T-helper 2 cell (primary cell): ENCODE measurements at places on chromosomes 6 and 20.

GRCh38 chr6:163346497-163346961, 68.0 kb upstream of the QKI start:
- DNase-seq: no peak

GRCh38 chr20:36462440-36463211, 78.7 kb upstream of the MYL9 start:
- DNase-seq: no peak

DNA sequence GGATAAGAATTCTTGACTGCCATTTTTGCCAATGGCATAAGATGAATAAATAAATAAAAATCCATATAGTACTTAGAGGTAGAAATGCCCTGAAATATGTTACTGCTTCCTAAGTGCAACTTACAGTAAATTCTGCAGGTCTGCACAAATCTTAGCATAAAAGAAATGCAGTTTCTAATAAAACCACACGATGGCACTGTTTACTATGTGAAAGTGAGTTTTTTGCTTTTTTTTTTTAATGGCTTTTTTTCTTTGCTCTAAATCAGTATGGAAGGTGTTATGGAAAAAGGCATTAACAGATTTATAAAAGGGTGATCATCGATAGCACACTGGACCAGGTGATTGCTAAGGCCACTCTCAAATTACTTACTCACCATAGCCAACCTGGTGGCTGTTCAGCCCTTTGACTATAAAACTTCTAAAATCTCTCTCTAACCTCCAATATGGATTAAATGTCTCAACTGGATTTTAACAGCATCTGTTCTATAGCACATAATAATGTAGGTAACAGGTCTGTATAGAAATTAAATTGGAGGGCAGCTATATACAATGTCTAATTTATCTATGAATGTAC, 45.8 kb downstream of the AHI1 start:
- DNase-seq: no peak

GRCh38 chr20:15708984-15709598, 864.2 kb downstream of the KIF16B start:
- no peak for DNase-seq

- DNase-seq: no peak
These were observed 18.3 kb downstream of the CPNE5 start for GRCh38 chr6:36820700-36821580.
